ENCODE measurements at places on chromosomes 5 and 9.

DNA sequence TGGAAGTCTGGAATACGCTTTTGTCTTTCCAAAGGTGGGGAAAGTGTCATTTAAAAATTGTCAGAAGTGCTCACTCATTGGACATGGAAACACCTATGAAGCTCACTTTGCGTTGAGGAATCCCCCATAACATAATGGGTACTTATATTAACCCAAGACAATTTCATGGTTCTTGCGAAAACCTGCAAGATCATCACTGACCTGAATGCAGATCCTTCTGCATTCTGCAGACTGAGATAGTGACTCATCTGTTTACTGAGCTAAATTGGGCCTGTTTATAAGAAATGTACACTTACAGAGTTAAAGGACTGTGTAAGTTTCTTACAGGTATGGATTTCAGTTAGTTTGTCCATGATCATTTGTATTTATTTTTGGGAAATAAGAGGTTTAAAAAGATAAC, 153.0 kb downstream of the HMHB1 start:
- no peak for DNase-seq

GRCh38 chr5:139668064-139668880, 20.1 kb downstream of the CXXC5 start:
- peak; percentile 32 for DNase-seq

GRCh38 chr9:108973895-108974294, 39.4 kb downstream of the CTNNAL1 start:
- no peak for DNase-seq

GRCh38 chr5:58937031-58937681, 354.3 kb downstream of the RAB3C start:
- DNase-seq, result no peak

DNA sequence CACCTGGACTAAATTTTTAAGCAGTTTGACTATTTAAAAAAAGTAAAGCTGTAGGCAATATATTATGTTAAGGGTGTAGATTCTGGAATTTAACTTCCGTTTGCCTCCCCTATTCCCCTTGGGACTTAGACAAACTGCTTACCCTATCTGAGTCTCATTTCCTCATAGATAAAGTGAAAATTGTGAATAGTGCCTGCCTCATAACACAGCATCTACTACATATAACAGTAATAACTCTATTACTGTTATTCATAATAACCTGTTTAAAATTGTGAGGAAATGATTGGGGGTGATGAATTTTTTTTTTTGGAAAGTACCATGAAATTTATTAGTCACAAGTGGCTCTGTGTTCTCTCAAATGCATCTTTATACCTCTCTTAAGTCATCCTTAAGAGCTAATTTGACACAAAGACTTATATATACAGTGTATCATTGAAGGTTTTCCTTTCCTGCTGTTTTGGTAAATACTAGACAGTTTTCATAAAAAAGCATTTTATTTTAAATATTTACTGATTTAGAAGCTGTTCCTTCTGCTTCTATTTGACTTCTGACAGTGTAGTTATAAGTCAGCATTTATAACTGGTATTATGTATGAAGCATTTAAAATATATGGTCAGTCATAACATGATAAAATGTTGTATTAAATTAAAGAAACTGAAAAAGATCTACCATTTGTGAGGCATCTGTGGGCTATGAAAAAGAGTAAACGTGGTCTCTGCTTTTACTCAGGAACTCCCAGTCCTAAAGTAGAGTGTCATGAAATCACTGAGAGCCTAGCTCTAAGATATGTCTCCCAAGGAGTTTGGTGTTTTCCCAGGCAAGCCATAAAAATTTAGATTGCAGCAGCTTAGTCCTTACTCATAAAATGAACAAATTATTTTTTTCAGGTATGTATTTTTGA, 46.4 kb downstream of the MCCC2 start:
- DNase-seq, result no peak

GRCh38 chr5:153974813-153975163, 63.9 kb downstream of the FAM114A2 start:
- DNase-seq, result no peak

DNA sequence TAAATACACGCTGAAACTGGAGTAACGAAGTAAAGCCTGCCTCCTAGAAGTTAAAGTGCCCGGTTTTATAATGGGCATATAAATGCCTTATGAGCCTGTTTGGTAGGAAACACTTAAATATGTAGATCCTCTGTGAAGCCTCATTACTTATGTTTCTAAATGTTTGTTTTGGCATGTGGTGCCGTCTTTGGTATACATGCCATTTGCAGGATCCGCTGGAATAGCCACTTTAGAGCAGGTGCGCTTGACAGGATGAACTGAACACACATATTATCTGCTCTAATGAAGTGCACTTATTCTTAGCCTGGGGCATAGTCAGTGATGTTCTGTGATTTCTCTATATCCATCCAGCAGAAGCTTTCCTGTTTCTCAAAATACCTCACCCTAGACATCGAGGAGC, 778.1 kb upstream of the WWC1 start:
- no peak for DNase-seq

- DNase-seq, result no peak
These were observed 23.1 kb downstream of the IQGAP2 start for GRCh38 chr5:76425928-76426804.

- peak; percentile 78 for DNase-seq
These were observed 64.3 kb downstream of the RXRA start for GRCh38 chr9:134390537-134390936.

Measured in central memory CD4-positive, alpha-beta T cell (primary cell).